CD8-positive, alpha-beta memory T cell (primary cell): ENCODE measurements at places on chromosomes 1 and 21. TPM values are rescaled to one million over a fixed set of nuclear protein-coding genes. Genes with fewer than 3 reads are reported as not detected.

MYBPH gene
- total RNA-seq: not detected

C1orf167 gene
- total RNA-seq: not detected

MROH7 gene
- not detected for total RNA-seq

NUF2 gene
- 28.5 TPM for total RNA-seq

OR6N1 gene
- total RNA-seq: not detected

ETV3 gene
- total RNA-seq: 24.8 TPM

GCSAML gene
- 0.11 TPM for total RNA-seq

SPATA46 gene
- total RNA-seq: not detected

GRCh38 chr1:232875536-232875935, 70.3 kb downstream of the MAP10 start:
- no peak for DNase-seq

- peak; percentile 50 for DNase-seq
These were observed 12.2 kb upstream of the IL10 start for GRCh38 chr1:206784471-206784903.

DNA sequence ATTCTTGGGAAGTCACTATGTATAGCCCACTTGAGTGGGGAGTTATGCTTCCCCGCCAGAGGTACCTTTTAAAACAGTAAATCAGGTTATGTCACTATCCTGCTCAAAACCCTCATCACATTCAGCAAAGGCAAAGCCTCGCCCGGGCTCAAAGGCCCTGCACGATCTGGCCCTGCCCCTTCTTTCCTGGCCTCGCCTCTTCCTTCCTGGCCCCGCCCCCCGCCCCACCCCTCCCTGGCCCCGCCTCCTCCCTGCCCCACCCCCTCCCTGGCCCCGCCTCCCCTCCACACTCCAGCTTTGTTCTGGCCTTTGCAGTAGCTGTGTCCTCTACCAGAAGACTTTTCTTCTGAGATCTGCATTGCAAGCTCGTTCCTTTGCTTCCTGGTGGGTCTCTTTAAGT, 6.6 kb downstream of the LDLRAD2 start:
- no peak for DNase-seq

DNA sequence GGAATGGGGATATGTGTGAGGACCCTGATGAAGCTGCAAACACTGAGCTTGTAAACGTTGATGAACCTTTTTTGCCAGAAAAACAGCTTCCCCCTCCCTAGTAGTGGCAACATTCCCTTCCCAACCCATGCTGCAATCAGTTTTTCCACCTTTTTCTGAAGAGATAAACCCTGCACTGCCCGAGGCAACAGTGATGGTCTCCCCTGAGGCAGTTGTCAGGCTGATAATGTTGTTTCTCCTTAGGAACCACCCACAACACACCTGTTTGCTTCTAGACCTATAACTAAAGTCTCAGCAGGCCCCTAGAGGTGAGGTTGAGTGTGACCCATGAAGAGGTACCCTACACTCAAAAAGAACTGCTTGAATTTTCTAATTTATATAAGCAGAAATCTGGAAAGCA, 922.4 kb upstream of the ADGRL4 start:
- DNase-seq: no peak

GRCh38 chr1:8009043-8010002, 16.8 kb downstream of the ERRFI1 start:
- DNase-seq: no peak

- DNase-seq: no peak
These were observed 219.7 kb downstream of the NFIA start for GRCh38 chr1:61301824-61302657.

- peak; percentile 20 for DNase-seq
These were observed 10.7 kb upstream of the RGS16 start for GRCh38 chr1:182614796-182615454.

- no peak for DNase-seq
These were observed 12.1 kb upstream of the PDC start for GRCh38 chr1:186473047-186473446.

DNA sequence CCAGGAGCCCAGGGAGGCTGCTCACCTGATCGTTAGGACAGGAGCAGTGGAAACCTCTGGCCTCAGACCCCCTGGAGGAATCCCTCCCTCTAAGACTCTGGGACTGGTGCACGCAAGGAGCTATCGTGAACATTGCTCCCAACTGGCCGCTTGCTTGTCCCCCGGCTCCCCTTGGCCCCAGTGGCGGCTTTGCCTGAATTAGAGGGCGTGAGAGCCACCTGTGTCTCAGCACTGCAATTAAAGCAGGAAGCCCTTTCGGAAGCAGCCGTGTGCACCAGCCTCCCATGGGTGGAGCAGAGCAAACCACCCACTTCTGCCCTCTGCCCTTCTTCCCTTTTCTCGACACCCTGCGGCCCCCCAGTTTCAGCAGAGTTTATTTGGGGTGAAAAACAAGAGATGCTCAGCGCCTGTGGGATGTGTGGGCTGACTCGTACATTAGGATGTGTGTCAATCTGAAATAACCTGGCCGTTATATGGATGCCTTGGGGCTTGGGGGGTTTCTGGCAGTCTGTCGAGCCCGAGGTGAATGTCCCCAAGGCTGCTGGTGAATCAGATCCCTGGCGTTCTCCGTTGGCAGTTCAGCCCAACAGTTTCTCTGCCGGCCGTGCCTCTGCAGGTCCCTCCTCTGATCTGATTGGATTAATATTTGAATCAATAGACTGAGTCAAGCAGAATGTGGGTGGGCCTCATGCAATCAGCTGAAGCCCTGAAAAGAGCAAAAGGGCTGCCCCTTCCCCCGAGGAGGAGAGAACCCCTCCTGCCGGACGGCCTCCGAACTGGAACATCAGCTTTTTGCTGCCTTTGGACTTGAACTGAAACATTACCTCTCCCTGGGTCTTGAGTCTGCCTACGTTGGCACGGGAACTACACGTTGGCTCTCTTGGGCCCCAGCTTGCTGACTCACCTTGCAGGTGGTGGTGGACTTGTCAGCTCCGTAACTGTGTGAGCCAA, 7.3 kb upstream of the UMODL1 start:
- peak; percentile 34 for DNase-seq

DNA sequence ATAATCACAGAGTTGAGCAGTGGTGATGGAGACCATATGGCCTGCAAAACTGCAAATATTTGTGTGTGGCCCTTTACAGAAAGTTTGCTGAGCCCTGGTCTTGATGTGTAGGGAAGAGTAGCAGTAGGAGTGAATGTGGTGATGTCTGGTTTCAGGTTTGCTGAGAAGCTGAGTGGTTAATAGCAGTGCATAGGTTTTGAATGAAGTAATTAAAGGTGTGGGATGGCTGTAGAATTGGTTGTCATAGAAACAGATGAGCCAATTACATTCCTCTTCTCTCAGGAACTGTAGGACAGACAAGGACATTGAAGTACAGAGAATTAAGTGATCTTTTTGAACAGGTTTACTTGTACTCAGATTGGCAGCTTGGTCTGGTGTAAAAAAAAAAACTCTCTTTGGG, 37.4 kb downstream of the PRDM2 start:
- no peak for DNase-seq

DNA sequence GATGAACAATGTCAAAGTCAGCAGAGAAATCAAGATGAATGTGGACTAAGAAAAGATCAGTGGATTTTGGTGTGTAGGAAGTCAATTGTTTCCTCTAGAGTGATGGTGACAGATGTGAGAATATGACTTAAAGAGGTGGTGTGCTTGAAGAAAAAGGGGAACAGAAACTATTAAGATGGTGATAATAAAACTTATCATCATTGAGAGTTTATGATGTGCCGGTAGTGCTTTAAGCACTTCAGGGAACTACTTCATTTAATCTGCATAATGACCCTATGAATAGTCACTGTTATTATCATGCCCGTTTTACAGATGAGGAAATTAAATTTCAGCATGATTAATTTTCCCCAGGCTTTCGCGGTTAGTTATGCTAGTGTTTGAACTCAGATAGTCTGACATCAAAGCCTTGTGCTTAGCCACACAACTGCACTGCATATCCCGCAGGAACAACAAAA, 246.9 kb upstream of the LRRC7 start:
- DNase-seq: no peak

DNA sequence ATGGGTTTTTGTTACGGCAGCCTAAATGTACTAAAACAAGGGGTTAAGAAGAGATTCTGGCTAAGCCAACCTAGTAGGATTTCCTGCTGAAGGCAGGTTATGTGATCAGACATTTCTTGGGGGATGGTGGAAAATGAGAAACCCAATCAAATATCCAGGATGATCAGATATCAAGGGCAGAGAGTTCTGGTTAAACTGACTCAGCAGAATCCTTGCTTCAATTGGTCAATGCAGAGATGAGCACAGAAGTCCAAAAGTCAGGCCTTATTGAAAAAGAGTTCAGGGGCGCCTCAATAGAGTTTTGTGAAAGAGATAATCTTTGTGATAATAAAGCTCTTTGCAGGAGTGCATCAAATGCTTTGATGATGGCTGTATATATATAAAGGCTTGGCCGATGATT, 237.1 kb downstream of the AMY1C start:
- DNase-seq: no peak

DNA sequence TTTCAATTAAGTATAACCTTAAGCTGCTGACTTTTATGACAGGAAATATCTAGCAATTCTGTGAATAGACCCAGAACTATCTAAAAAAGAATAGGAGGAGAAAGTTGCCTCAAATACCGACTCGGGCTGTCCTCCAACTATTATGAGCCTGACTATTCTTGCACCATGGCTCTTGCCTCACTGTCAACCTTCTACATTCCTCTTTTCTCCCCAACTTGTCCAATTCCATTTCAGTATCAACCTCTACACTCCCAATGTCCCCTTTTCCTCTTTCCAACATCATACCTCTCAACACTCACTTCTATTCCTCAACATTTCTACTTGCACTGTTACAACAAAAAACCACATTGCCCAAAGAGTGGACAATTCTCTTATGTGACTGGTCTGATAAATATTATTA, 2.3 kb downstream of the ZZZ3 start:
- no peak for DNase-seq

DNA sequence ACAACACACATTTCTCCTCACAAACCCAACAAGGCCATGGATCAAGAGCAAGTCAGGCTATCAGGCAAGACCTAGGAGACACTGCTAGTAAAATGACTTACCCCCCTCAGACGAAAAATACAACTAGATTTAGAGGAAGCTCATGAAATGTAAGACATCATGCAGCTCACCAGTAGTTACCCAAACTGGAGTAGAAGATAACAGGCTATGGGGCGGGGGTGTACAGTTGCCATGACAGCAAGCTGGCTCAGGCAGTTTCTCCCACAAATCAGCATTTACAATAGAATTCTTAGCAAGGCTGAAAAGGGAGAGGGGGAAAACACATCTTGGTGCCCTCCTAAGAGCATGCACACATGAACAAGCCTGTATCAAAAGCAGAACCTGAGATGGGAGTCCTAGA, 13.9 kb downstream of the TPM3 start:
- no peak for DNase-seq

GRCh38 chr1:108703939-108704338, 8.8 kb upstream of the FNDC7 start:
- DNase-seq: peak; percentile 37

- DNase-seq: no peak
These were observed 9.2 kb upstream of the GJB5 start for GRCh38 chr1:34745666-34746065.

- DNase-seq: no peak
These were observed 948 bp downstream of the FBXO2 start for GRCh38 chr1:11653101-11653860.

DNA sequence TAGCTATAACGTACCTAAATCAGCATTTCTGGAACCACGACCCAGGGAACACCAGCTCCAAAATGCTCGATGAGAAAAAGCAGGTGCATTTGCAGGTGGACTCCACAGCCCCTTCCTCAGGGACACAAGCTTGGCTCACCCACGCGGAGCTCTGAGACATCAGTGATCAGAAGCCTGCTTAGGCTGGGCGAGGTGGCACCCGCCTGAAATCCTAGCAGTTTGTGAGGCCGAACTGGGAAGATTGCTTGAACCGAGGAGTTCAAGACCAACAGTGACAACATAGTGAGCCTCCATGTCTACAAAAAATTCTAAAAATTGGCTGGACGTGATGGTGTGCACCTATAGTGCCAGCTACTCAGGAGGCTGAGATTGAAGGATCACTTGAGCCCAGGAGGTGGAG, 2.5 kb upstream of the TSPEAR start:
- no peak for DNase-seq

DNA sequence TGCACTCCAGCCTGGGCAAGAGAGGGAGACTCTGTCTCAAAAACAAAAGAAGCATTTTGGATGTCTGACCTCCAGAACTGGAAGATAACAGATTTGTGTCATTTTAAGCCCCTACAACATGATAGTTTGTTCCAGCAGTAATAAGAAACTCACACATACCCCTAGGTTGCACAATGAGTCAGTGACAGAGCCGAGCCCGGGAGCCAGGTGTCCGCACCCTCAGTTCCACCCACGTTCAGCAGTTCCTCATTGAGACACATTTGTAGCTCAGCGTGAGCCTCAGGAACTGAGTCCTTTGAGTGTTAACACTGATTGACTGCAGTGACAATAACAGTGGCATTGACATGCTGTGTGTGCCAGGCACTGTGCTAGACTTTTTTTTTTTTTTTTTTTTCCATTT, 19.8 kb downstream of the LRRC38 start:
- DNase-seq: no peak

- DNase-seq: no peak
These were observed 13.1 kb downstream of the NR5A2 start for GRCh38 chr1:200040481-200041138.

- no peak for DNase-seq
These were observed 3.4 kb upstream of the SLC25A34 start for GRCh38 chr1:15732686-15733081.

DNA sequence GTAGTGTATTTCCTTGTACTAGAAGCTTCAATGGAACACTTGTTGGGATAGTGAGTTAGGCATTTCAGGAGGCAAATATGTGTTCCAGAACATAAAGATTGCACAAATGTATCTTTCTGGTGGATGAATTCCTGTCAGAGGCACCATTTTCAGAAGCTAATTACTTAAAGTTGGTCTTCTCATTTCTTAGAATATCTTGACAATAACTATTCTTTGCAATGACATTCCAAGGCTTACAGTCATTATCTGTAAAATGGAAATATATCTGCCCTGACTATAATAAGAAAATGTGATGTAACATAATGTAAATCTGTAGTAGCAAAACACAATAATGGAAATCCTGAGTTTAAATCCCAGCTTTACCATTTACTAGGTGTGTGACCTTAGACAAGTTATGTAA, 2.7 kb downstream of the VCAM1 start:
- no peak for DNase-seq

DNA sequence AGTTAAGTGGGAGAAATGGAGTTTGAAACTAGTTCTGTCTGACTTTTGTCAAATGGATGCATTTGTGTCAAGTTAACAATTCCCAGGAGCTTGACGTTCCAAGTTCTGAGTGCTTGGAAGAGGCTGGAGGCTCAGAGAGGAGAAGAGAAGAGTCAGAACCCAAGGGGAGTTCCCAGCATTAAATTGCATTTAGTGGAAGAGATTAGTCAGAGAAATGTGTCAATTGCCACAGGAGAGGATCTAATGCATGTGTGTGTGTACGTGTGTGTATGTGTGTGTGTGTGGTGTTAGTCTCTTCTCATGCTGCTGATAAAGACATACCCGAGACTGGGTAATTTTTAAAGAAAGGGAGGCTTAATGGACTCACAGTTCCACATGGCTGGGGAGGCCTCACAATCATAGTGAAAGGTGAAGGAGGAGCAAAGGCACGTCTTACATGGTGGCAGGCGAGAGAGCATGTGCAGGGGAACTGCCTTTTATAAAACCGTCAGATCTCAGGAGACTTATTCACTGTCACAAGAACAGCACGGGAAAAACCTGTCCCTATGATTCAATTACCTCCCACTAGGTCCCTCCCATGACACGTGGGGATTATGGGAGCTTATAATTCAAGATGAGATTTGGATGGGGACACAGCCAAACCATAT, 101.5 kb upstream of the TMEM51 start:
- DNase-seq: no peak
